ENCODE measurements at places on chromosomes 6 and 20.

DNA sequence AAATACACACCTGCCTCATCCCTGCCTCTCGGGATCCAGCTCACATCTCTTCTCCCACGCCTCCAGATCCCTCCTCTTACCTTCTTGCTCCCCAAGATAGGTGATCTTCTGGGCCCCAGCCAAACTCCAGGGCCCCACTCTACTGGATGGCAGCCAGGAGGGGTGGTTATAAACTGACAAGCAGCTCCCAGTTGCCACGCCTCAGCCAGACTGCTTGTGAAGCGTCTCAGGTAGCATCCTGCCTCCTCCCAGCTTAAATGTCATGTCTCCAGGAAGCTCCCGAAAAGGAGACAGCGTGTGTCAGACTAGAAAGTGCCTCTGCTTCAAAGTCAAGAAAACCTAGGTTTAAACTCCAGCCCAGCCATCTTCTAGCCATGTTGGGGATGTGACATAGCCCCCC lies 114.1 kb downstream of the LRFN2 start:
- DNase-seq = no peak

DNA sequence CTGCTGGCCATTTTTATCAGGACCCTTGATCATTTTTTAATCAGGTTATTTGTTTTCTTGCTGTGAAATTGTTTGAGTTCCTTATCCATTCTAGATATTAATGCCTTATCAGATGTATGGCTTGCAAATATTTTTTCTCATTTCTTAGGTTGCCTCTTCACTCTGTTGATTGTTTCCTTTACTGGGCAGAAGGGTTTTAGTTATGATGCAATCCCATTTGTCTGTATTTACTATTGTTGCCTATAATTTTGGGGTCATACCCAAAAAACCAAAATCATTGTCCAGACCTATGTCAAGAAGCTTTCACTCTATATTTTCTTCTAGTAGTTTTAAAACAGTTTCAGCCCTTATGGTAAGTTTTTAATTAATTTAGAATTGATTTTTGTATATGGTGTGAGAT lies 172.5 kb downstream of the SLC24A3 start:
- DNase-seq = no peak

DNA sequence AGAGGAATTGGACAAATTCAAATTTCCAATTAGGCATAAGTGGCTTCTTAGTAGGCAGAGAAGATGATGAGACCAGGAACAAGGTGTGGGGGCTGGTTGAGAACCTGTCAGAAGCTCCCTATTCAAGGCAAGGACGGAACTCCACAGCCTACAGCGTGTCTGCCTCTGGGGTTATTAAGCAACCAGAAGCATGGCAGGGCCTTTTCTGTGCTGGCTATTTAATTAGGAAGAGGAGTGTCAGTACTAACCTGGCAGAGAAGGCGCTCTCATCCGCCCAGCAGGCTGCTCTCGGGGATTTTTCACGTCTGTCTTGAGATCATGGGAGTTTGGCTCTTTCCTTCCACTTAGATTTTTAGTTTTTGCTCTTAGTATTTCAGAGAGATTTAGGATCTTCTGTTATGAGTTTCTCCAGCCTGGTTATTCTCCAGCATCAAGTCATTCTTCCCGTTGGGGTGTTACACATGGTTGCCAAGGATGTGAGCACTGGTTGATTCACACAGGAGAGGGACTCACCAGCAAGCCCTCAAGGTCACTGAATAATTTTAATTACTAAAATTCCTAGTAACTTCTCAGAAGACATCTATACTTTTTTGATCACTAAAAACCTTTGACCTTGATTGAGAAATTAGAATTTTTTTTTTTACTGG lies 23.9 kb downstream of the ADTRP start:
- DNase-seq = no peak

DNA sequence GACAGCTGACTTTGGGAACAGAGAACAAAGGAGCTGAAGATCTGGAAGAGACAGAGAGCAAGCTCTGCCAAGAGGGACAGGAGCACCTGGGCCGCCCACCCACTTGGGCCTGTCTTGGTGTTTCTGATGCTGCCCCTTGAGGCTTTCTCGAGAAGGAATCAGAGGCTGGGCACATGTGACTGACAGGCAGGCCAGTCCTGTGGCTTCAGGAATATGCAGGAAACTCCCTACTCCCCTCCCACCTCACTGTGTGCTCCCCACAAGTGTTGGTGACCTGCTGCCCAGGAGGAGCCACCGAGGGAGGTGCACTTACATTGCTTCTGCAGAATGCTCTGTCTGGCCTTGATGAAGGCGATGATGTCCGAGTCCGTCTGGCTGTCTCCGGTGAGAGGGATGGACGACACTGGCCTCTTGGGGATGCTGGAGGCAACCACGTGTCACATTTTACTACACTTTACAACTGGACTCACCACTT lies 20.9 kb upstream of the KCNK16 start:
- no peak for DNase-seq

GRCh38 chr20:58017231-58017969 lies 211.1 kb downstream of the ANKRD60 start:
- no peak for DNase-seq

GRCh38 chr6:136111831-136112230 lies 138.3 kb downstream of the MTFR2 start:
- DNase-seq = no peak

- peak; percentile 76 for DNase-seq
Observed at GRCh38 chr6:127464881-127465459, 5.8 kb upstream of the KIAA0408 start.

- DNase-seq = no peak
Observed at GRCh38 chr6:105952772-105953690, 133.1 kb upstream of the PRDM1 start.

- DNase-seq = no peak
Observed at GRCh38 chr20:57977569-57977968, 250.9 kb downstream of the ANKRD60 start.

DNA sequence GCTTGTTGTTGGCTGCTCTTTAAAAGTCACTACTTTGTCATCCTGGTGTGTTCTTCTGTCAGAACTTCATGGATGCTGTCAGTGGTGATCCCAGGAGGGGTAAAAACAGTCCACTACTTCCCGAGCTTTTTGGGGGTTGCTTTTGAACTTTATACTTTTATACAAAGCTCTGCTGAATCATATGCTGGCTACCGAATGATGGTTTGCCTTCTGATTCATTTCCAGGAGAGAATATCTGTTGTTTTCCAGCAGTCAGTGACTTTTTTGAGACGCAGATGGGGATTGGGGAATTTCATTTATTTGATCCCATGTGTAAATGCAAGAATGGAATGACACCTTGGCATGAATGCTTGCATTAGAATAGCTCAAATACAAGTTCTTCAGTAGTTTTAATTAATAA lies 32.7 kb upstream of the COL10A1 start:
- DNase-seq = no peak

GRCh38 chr6:100115407-100116101 lies 121.5 kb upstream of the MCHR2 start:
- no peak for DNase-seq

DNA sequence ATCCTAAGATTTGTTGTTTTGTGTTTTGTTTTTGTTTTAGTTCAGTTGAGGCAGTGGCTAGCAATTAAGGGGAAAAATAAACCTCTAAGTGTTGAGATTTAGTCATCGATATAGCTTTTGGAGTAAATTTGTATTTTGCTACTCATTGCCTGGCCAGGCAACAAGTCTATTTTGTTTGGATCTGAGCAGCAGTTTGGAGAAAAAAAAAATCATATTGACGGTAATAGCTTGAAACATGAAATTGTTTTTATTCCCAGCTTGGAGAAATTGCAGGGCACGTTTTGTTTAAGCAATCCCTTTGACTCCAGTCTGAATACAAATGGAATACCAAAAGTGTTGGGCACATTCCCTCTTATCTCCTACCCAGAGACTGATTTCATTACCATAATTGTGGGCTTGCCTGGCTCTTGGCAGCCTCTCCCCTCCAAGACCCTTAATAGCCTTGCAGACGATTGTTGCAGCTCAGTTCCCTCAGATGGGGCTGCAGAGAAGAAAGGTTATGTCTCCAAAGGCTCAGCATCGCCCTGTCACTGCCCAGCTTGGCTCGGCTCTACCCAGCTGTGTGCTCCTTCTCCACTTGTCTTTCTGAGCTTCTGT lies 56.0 kb downstream of the ISM1 start:
- DNase-seq = no peak
